ENCODE measurements at places on chromosomes 11 and 22. TPM values are rescaled to one million over a fixed set of nuclear protein-coding genes. Genes with fewer than 3 reads are reported as not detected.

CASP1 gene
- total RNA-seq: 4.2 TPM

C11orf65 gene
- not detected for total RNA-seq

MS4A3 gene
- not detected for total RNA-seq

CHRM1 gene
- total RNA-seq: not detected

CXCR5 gene
- not detected for total RNA-seq

C22orf31 gene
- total RNA-seq: not detected

AIFM3 gene
- 0.46 TPM for total RNA-seq

ANGPTL5 gene
- not detected for total RNA-seq

C11orf52 gene
- total RNA-seq: under 0.01 TPM

OR2AG2 gene
- total RNA-seq: under 0.01 TPM

LIPT2 gene
- total RNA-seq: 3.9 TPM

RAB1B gene
- total RNA-seq: 65.0 TPM

CHEK1 gene
- total RNA-seq: 34.4 TPM

POU2AF2 gene
- not detected for total RNA-seq

CHST1 gene
- 64.6 TPM for total RNA-seq

TMEM134 gene
- total RNA-seq: 33.3 TPM

ADORA2A gene
- total RNA-seq: 9.4 TPM

NXPE4 gene
- total RNA-seq: not detected

HORMAD2 gene
- not detected for total RNA-seq

BUD13 gene
- 22.3 TPM for total RNA-seq

GPR83 gene
- total RNA-seq: not detected

OR51B6 gene
- not detected for total RNA-seq

PLXNB2 gene
- total RNA-seq: 45.5 TPM

CHORDC1 gene
- total RNA-seq: 33.8 TPM

AP1B1 gene
- 121 TPM for total RNA-seq

TRIM6 gene
- total RNA-seq: 0.97 TPM

ALDH3B1 gene
- under 0.01 TPM for total RNA-seq

OR5D18 gene
- not detected for total RNA-seq

PKP3 gene
- total RNA-seq: 0.32 TPM

CD3E gene
- not detected for total RNA-seq

C11orf86 gene
- not detected for total RNA-seq

CFAP300 gene
- not detected for total RNA-seq

C22orf15 gene
- 0.46 TPM for total RNA-seq

BDNF gene
- total RNA-seq: 8.5 TPM

FOLR1 gene
- not detected for total RNA-seq

IFITM10 gene
- 0.15 TPM for total RNA-seq

NPTXR gene
- 0.32 TPM for total RNA-seq

PHF21B gene
- total RNA-seq: not detected

POLD4 gene
- total RNA-seq: 41.0 TPM

CCDC82 gene
- 19.2 TPM for total RNA-seq

TUBA8 gene
- 6.8 TPM for total RNA-seq

OR2D2 gene
- total RNA-seq: 0.32 TPM

SLC22A8 gene
- not detected for total RNA-seq

All from epithelial cell of umbilical artery (primary cell).